Progenitor cell of endocrine pancreas (in vitro differentiated cells): ENCODE measurements at places on chromosomes 7 and 10. TPM values are rescaled to one million over a fixed set of nuclear protein-coding genes. Genes with fewer than 3 reads are reported as not detected.

DNA sequence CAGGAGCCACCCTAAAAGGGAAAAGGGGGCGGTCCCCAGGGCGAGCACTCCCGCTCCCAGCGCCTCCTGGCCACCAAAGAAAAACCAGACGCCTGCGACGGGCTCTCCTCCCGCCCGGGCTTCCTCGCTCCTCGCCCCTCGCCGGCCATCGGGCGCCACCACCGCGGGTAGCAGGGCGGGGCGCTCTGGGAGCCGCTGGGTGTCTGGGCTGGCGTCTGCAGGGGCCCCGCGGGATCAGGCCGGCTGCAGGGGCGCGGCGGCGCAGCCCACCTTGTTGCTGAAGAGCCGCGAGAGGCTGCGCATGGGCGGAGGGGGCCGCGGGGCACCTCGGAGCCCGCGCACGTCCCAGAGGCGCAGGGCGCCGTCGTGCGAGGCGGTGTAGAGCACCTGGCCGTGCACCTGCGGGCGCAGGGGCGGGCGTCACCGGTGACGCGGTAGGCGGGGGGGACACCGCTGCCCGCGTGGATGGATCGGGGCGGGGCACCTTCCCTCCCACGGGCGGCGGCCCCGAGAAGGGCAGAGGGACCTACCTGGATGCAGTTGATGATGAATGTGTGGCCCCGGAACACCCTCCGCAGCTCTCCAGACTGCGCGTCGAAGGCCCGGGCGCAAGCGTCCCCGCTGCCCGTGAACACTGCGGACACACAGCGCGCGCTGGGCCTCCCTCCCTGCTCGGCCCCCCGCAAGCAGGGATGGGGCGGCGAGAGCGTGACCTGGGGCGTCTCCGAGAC lies 28.3 kb downstream of the WDR86 start:
- H3K4me1 ChIP-seq: peaks cover 4% of the 10 kb centered on the region
- peaks cover 26% of the 10 kb centered on the region for H3K27me3 ChIP-seq
- DNase-seq: no peak
- no peak overlapping the region for H3K27ac ChIP-seq
- peaks cover 33% of the 10 kb centered on the region for H3K36me3 ChIP-seq

DNA sequence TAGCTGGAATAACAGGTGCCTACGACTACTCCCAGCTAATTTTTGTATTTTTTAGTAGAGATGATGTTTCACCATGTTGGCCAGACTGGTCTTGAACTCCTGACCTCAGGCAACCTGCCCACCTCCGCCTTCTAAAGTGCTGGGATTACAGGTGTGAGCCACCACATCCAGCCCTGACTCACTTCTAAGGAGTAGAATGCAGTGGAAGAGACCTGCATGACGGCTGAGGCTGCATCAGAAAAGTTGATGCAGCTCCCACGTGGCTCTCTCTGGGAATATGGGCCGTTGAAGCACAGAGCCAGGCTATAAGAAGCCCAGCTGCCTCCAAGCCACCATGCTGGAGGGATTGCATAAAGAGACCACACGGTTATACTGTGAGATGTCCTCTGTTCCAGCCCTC lies 21.6 kb upstream of the ASL start:
- H3K4me1 ChIP-seq: peaks cover 1% of the 10 kb centered on the region
- DNase-seq: no peak
- H3K27me3 ChIP-seq: no peaks in the 10 kb centered on the region

- no peak overlapping the region for H3K4me3 ChIP-seq
- no peak for DNase-seq
- H3K4me1 ChIP-seq: peaks cover 46% of the 10 kb centered on the region
- H3K36me3 ChIP-seq: peaks cover 2% of the 10 kb centered on the region
Measured at GRCh38 chr7:80139236-80139635, 4.6 kb downstream of the GNAI1 start.

DNA sequence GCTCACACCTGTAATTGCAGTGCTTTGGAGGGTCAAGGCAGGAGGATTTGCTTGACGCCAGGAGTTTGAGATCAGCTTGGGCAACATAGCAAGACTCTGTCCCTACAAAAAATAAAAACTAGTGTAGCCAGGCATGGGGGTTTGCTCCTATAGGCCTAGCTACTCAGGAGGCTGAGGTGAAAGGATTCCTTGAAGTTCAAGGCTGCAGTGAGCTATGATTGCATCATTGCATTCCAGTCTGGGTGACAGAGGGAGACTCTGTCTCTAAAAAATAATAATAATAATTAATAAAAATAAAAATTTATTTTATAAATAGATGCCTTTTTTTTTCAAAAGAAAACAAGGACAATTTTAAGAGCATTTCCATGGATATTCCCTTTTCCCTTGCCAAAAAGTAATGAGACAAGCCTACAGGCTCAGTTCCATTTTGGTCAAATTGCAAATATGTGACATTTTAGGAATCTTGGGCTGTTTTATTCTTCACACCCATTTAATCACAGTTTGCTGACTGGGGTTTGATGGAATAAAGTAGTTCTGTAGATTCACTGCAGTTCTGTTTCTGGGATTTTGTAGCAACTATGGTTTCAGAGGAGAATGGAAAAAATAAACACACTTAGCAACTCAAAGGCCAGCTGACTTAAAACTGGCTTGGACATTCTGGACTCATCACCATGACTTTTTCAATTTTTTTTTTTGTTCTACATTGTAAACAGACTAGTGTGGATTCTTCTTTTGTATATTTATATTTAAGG lies 48.4 kb upstream of the ARHGAP21 start:
- DNase-seq: no peak
- H3K27me3 ChIP-seq: no peaks in the 10 kb centered on the region
- no peak overlapping the region for H3K4me3 ChIP-seq
- H3K27ac ChIP-seq: no peak overlapping the region
- peaks cover 3% of the 10 kb centered on the region for H3K4me1 ChIP-seq
- H3K36me3 ChIP-seq: no peaks in the 10 kb centered on the region

The FANK1 gene
- 2.5 and 3.2 TPM in 2 replicates for total RNA-seq
